ENCODE measurements at places on chromosomes 3 and 15.

GRCh38 chr3:40841131-40841530 lies 316.4 kb downstream of the ZNF621 start:
- DNase-seq, result no peak

DNA sequence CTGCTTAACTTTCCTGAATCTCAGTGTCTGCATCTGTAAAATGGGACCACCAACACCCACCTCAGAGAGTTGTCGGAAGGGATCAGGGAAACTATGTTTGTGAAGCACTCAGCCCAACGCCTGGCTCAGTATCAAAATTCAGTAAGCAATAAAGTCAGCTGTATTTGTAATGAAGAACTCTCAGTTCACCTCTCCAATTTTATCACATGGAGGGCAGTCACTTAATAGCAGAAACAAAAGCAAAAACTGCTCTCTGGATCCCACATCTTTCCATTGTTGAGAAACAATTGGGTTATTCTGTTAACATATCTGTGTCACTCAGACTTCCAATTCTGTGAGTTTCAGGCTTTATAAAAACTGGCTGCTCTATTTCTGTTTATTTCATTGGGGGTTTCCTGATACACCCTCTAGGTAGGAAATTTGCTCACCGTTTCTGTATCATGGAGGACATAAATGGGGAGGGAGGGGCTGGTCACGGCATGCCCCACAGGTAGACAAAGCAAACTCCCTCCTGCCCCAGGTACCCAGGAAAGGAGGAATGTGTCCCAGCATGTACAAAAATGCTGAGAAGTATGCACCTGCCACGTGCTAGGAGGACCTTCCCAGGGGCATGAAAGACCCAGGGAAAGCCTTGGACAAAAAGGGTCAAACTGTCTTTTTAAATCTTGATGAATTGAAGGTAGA lies 81.4 kb upstream of the LMOD3 start:
- DNase-seq, result no peak

DNA sequence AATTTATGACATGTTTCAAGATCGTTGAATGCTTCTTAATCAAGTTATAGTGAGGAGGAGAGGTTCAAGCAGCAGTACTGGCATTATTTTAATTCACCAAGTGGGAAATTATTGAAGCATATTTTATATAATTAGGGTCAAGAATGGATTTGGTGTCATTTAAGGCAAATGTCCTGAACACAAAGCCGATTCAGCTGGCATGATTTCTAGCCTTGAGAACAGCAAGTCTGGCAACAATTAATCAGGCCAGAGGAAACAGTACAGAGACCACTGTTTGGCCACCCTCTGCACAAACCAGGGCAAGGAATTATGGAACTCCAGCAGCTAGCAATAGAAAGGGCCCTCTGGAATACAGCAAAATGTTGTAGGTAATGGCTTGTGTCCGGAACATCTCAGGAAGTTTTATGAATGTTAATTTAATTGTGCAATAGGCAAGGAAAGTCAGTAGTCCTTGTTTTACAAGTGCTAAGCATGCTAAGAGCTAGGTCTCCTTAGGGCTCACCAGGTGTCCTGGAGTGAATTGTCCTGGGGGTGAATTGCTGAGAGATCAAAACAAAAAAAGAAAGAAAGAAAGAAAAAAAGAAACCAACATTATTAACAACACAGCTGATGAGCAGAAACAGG lies 38.7 kb upstream of the SNRK start:
- no peak for DNase-seq

GRCh38 chr3:111676211-111677006 lies 81.3 kb upstream of the ZBED2 start:
- DNase-seq, result no peak

DNA sequence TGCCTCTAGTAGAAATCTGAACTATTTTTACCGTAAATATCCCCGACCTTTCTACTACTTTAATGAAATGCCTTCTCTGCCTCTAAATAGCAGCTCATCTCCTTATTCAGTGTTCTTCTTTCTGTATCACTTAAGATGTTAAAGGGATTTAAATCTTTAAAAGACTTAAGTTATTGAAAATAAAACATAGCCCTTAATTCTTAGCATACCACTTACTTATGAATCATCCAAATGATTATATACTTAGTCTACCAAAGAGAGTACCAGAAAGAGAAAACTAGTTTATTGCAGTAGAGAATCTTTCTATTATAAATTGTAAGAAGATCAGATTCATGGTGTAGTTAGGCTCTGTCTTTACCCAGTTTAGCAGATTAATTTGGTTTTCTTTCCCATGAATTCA lies 802.0 kb downstream of the TBL1XR1 start:
- DNase-seq, result no peak

DNA sequence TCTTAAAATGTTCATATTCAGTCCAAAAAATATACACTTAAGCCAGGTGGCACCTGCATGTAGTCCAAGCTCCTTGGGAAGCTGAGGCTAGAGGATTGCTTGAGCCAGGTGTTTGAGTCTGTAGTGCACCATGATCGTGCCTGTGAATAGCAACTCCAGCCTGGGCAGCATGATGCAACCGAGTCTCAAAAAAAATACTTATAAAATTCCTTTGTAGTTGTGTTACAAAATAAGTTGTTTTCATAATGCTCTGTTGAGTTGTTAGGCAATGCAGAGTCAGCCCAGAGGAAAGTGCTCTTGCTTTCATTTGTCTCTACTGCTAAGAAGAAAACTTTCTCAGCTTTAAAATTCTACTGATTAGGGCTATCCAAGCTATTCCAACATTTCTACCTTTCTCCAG lies 442.8 kb upstream of the ARRDC4 start:
- no peak for DNase-seq

- no peak for DNase-seq
These were observed 87.9 kb downstream of the KLF15 start for GRCh38 chr3:126269354-126269753.

DNA sequence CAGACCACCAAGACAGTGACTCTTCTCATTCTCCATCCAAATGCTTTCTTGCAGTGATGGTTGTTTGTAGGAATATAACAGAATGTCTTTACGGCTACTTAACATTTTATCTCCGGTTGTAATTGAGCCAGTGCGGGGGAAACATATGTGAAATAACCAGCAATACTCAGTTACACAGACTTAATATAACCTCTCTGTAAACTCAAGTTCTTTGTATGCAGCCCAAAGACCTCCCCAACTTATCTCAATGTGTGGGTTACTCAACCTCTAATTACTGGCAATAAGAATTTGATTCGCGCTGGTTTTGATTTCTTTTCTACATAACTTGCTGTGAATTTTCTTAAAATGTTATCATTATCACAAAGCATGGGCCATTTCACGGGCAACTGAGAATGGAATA lies 250.6 kb downstream of the TAFA4 start:
- DNase-seq, result no peak

GRCh38 chr3:125072301-125072700 lies 16.5 kb upstream of the HEG1 start:
- peak; percentile 86 for DNase-seq

DNA sequence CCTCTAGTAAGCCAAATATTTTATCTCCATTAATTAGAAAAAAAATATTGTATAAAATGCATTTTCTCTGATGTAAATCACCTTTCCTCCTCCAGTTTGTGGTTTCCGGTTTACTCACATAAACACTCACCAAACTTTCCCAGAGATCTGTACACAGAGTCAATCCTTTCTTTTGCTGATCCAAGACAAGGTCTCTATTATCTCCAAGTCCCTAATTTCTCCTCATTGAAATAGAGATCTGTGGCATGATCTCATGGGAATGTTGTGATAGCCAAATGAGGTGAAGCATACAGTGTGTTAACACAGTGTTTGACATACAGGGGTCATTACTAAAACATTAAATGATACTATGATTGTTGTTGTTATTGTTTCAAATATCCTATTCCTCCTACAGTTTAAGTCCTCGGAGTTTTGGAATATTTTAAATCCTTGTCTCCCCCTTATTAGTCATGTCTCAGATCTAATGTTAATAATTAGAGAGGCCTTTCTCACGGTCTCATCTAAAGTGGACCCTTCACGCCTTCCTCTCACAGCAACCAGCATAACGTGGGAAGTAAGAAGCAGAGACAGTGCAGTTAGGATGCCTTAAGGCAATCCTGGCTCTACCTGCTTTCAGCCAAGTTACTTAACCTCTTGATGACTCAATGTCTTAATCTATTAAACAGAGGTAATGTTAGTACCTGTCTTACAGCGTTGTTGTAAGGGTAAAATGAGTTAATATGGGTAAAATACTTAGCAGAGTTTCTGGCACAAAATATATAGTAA lies 333.3 kb downstream of the GRM7 start:
- no peak for DNase-seq

GRCh38 chr15:33194704-33195670 lies at the start of gene FMN1:
FMN1 (minus strand) TSS chr15:33194714; CDS start chr15:33154914, 39,800 bp downstream.
- peak; percentile 68 for DNase-seq

- no peak for DNase-seq
These were observed 144.9 kb upstream of the PLAAT1 start for GRCh38 chr3:193096076-193096475.

DNA sequence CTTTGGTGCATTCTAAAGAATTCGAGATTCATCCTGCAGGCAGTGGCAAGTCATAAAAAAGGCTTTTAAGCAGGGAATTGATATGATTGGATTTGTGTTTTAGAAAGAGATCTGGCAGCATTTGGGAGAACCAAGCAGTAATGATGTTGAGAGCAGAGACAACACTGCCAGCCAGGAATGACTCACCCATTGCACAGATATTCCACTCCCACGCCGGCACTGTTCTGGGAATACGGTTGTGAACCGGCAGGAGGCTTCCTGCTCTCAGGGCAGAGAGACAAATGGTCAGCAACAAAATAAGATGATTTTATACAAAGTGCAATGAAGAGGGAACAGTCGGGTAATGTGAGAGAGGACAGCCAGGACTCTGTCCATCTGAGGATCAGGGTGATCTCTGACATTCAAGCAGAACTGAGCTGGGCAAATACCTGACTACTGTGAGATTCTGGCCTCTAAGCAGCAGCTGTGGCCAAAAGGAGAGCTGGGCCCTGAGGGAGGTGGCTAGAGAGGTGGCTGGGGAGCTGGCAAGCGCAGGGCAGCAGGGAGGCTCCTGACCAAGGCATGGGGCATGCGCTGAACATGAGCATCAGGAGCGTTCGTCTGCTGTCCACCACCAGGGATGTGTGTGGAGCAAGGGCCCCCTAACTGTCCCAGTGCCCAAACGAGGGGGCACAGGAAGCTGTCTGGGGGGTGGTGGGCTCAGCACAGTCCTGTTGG lies 56.1 kb upstream of the PLXNA1 start:
- DNase-seq, result no peak

- DNase-seq, result no peak
These were observed 19.6 kb downstream of the PPARG start for GRCh38 chr3:12308517-12308916.

- no peak for DNase-seq
These were observed 166.8 kb upstream of the MRPL3 start for GRCh38 chr3:131669600-131669999.

- DNase-seq, result no peak
These were observed 243.9 kb downstream of the OPA1 start for GRCh38 chr3:193836918-193837317.

GRCh38 chr3:42805141-42805821 lies 991 bp upstream of the HIGD1A start:
- DNase-seq, result no peak

- no peak for DNase-seq
These were observed 424.9 kb upstream of the ZNF385D start for GRCh38 chr3:22175947-22176346.

DNA sequence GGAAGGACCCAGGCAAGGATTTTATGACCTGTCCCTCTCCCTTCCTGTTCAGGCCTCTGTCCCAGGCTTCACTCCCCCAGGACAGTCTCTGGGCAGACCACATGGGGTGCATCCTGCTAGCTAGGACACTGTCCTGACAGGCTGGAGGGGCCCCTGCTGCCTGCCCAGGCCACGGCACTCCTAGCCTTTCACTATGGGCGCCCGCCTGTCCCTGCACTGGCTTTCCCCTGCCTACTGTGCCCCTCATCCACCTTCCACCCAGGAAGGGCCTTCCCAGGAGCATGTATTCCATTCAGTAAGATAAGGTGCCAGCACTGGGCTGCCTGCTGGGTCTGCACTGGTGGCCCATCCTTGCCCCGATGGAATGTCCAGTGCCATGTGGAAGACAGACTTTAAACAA lies 145.3 kb downstream of the DNAJB8 start:
- no peak for DNase-seq

DNA sequence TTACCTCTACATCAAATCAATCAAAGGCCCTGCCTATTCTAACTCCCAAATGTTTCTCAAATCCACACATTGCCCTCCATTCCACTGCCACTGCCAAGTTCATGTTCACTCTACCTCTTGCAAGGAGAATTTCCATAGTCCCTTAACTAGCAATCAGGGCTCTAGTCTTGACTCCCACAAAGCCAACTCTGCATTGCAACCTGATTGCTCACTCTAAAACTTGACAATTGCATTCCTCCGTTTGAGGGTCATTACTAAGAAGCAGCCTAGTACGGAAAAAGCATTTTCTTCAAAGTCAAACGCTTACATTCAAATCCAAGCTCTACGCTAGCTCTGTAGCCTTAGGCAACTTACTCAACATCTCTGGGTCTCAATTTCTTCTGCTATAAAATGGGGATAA lies 1.2 kb downstream of the CPA3 start:
- DNase-seq, result no peak

GRCh38 chr3:29281344-29282241 lies 722 bp downstream of the RBMS3 start:
- DNase-seq, result no peak

All from DMS 273 treated with DMSO at 0.1 percent for 48 hours (cell line).